ENCODE measurements at places on chromosomes 7 and 10.

DNA sequence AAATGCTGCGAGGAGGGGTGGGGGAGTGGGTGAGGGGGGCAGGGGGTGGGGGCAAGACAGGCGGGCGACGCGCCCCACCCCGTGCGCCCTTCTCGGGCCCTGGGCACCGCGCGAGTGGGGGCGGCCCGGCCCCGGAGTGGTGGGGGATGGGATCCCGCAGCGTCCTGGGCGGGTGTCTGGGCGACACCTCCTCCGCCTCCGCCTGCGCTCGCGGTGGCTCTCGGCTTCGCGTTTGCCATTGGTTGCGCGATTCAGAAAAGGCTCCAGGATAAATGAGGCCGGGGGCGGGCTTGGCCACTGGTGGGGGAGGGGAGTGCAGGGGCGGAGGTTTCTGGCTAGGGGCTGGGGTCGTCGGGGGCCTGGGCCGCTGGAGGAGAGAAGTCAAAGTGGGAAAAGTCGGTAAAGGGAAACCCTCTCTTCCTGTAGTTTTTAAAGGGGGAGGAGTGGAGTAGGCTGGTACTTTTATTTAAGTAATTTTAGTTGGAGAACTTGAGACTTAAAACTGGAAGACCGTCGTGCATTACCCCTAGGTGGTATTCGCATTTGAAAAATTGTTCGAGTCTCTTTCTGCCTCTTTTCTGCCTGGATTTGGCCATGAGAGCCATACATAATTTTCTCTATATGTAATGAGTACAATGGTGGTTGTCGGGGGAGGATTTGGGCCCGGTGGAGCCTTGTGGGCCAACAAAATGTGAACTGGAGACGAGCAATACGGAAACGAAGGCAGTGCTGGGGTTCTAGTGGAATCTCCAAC is 992 bp upstream of the IGF2BP3 start:
- DNase-seq, result peak; percentile 56

GRCh38 chr7:74612015-74612829 is 45.3 kb upstream of the GTF2I start:
- no peak for DNase-seq

- DNase-seq, result peak; percentile 13
Observed at GRCh38 chr10:113326160-113327111, 226.4 kb upstream of the HABP2 start.

DNA sequence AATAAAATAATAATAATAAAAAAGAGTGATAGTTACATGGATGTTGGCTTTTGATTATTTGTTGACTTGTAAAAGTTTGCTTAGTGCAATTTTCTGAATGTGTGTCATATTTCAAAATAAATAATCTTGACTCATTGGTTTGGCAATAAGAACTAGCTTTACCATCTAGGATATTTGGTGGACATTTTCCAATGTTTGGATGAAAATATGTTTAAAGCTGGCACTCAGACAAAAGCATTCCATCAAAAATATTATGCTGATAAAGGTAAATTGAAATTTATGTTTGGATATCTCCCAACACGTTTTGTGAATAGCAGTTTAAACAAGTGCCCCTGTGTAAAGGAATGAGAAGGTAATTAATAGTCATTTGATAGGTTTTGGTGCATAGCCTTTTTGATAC is 62.5 kb upstream of the KCNMA1 start:
- no peak for DNase-seq

GRCh38 chr10:34581801-34582532 is 233.1 kb downstream of the PARD3 start:
- DNase-seq, result no peak
